ENCODE measurements at places on chromosomes 3 and 15.
A peak's percentile ranks its signal among the peaks of the same experiment; 100 is the strongest.

DNA sequence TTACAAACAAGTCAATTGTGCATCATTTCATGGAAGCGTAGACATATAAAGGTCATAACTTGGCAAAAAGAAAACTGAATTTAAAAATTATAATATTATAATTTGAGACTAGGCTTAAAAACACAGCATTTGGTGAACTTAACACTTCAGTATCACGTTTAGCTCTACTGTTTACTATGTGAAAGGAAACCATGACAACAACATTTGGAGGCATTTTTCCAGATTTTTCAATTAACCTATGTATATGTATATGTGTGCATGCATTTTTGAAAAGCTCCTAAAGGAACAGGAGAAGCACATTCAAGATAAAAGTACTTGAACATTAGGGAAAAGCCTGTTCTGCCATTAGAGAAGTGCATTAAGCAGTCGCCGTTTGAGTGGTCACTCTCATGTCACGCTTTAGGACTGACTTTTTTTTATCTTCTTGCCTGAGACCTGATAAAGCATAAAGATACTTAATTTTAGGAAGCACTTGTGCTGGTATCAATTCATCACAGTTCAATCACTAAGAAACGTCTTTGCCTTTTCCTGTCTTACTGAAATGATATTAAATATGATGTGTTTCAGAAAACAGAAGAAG, 156.0 kb downstream of the NAALADL2 start:
- DNase-seq = no peak

GRCh38 chr3:176850498-176850897, 346.8 kb downstream of the TBL1XR1 start:
- no peak for DNase-seq

GRCh38 chr15:52252781-52253180, 42.8 kb downstream of the MYO5C start:
- DNase-seq = peak; percentile 84

DNA sequence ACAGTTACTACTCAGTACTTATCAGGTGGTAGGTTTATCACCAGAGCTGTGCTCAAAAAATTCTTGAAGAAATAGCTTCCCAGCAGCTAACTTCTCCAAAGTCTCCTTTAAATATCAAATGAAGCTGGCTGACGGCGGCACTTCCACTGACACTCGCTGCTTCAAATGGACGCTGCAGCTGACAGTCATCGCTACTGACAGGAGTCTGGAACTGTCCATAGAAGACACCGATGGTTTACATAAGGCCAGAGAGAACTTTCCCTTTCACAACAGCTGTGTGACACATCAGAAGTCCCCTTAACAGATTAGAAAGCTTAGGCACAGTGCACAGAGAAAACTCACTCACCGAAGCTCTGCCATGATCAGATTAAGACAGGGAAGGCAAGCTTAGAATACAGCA, 270.2 kb downstream of the SHOX2 start:
- no peak for DNase-seq

- peak; percentile 66 for DNase-seq
Observed at GRCh38 chr3:146067048-146067447, 93.9 kb downstream of the PLOD2 start.

- DNase-seq = no peak
Observed at GRCh38 chr3:57142411-57142723, 22.8 kb downstream of the IL17RD start.

DNA sequence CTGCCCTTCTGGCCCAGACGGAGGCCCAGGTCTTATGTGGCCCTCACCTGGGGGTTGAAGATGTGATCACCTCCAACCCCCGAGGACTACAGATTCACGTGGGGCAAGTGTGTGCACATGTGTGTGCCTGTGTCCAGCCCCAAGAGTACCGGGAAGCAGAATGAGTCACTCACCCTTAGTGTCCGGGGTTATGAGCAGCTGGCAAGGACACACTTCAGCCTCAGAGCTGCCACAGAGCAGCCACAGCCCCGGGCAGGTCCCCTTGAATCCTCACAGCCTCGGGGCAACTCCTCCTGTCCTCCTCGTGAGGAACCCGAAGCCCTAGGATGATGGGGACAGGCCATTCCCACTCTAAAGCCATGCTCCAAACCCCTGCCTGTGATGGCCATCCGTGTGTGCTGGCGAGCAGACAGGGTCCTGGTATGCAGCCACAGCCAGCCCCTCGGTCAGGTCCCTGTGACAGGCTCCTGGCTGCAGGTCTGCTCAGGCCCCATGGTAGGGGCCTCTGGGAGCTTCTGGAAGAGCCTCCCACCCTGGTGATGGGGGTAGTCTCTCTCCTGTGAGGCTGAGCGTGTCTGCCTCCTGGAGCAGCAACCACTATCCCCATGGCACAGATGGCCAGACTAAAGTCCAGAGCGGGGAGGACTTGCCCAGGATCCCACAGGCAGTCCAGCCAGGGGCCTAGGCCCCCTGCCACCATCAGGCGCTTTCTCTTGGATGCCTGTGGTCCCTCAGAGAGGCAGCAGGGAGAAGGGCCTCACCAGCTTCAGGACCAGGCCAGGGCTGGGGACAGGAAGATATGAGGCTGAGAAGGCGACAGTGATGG, 852 bp downstream of the STAB1 start:
- DNase-seq = peak; percentile 4

DNA sequence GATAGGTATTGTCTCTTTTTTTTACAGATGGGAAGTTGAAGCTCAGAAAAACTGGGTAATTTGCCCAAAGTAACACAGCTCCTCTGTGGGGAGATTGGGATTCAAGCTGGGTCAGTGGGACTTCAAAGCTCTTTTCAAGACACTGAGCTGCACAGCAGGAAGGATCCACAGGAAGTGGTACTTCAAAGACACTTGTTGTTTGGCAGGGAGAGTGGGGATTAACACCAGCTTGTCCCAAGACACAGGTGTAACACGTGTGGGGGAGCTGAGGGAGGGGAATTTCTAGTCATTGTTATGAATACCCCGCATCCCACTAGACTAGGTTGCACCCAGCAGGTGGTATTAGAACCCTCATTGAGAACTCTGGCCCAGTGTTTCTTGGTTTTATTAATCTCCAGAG, 116.0 kb downstream of the FOXB1 start:
- DNase-seq = no peak

DNA sequence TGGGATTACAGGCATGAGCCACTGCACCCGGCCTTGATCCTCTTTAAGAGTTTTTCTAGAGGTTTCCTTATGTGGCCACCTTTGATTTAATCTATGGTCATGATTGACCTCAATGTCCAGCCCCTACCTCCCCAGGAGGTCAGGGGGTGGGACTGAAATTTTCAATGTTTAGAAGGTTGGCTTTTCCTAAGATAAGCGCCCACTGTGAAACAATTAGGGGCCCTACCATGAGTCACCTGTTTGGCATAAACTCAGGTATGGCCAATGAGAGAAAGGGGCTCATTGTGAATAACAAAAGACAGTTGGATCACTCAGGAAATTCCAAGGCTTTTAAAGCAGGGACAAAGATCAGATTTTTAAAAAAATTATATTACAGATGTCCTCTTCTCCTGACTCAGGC, 51.1 kb downstream of the ZBTB11 start:
- DNase-seq = no peak

DNA sequence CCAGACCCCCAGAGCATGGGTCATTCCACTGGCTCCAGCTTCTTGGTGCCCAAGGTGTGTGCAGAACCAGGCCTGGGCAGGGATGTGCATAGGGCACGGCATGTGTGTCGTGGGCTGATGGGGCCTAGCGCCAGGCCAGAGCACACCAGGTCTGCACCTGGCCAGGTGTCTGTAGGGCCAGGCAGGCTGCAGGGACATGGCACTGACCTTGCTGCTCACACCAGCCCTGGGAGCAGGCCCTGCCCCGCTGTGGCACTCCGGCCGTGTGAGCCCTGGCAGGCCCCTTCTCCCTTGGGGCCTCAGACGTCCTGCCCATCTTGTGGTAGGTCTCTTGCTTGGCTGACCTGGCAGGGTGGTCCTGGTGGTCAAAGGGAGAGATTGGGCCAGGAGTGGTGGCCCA, 84.3 kb upstream of the RPL32 start:
- DNase-seq = no peak

Measured in fibroblast of the conjunctiva (primary cell).